NCI-H2081 treated with DMSO at 0.1 percent for 48 hours (cell line): ENCODE measurements at places on chromosomes 2 and 18.

- DNase-seq = no peak
These were observed 56.3 kb downstream of the SH3RF3 start for GRCh38 chr2:109185338-109185737.

DNA sequence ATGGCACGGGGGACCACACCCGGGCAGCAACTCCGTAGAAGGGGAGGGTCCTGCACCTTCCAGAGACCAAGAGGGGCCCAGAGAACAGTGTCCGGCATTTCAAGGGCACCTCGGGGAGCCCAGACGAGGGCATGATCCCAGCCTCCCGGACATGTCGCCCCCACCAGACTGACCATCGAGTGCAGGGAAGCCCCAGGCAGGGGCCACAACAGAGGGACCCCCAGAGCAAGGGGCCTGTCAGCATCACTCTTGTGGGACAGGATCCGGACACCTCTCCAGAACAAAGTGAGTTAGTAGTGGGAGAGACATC, 50.4 kb upstream of the CTDP1 start:
- no peak for DNase-seq

GRCh38 chr2:134892282-134893035, 26.2 kb upstream of the CCNT2 start:
- DNase-seq = no peak

DNA sequence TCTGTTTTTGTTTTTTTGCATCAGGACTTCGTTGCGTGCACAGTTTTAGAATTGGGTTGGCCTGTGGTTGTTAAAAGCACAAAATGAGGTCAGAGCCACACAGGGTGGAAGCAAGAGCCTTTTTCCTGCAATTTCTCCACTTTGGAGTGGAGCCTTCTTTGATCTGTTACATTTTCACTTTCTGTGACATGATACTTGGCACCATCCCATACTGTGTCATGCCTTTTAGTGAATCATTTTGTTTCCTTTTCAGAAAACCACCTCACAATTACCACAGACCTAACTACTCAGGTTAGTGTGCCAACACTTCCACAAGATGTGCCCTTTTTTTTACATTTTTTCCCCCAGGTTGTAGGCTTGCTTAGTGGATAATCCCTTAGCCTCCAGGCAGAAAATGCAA, 32.5 kb downstream of the MERTK start:
- DNase-seq = no peak

- no peak for DNase-seq
These were observed 437.4 kb downstream of the PIK3C3 start for GRCh38 chr18:42392416-42392815.

- DNase-seq = no peak
These were observed 24.2 kb downstream of the XDH start for GRCh38 chr2:31390324-31390723.

DNA sequence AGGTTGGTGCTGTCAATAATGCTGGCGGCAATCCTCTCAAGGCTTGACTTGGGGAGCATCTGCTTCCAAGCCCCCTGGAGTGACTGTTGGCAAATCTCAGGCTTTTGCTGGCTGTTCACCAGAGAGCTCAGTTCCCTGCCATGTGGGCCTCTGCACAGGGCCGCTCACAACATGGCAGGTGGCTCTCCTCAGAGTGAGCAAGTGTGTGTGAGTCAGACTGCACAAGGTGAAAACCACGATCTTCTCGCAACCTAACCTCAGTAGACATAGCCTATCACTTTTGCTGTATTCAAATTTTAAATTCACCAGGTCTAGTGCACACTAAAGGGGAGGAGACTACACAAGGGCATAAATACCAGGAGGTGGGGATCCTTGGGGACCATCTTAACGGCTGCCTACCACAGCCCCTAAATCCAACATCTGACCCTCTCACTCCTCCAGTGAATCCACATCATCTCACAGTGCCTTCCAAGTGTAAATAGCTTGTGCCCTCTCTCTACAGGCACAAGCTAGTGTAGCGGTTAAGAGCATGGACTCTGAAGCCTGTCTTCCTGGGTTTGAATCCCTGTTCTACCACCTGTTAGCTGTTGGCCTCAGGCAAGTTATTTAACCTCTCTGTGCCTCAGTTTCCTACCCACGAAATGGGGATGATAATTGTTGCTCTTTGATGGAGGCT, 187.7 kb upstream of the CXCR4 start:
- DNase-seq = no peak

GRCh38 chr2:10266133-10266620, 36.5 kb upstream of the HPCAL1 start:
- DNase-seq = no peak

DNA sequence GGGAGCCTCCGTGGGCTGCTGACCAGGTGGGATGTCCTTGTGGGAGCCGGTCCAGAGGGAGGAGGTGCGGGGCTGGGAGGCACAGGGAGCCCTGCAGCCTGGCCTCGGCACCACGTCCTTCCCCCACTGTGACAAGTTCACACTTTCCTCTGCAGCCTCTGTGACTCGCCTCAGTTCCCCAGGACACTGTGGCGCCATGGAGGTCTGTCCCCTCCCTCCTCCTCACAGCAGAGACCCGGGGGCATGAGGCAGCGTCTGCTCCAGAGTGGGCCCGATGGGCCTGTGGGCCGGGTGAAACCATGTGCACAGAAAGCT, 27.3 kb upstream of the KCNG2 start:
- no peak for DNase-seq

GRCh38 chr2:11009891-11010290, 98.2 kb downstream of the KCNF1 start:
- no peak for DNase-seq

DNA sequence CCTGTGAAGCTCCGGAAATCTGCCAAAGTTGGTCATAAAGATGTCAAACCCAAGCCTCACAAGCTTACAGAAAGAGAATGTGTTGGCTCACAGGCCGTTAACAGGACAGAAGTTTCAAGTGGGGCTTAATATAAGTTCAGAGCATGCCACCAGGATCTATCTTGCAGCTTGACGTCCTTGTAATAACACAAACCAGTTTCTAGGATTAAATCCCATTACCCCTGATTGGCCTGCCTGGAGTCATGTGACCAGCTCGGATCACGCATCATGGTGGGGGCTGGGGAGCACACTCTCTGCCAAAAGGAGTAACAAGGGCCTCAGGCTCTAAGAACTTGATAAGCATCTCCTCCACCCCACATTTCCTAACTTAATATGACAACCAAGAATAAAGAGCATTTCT, 38.9 kb upstream of the SCG2 start:
- no peak for DNase-seq

GRCh38 chr2:101249826-101250225, 2.9 kb upstream of the CNOT11 start:
- DNase-seq = no peak

DNA sequence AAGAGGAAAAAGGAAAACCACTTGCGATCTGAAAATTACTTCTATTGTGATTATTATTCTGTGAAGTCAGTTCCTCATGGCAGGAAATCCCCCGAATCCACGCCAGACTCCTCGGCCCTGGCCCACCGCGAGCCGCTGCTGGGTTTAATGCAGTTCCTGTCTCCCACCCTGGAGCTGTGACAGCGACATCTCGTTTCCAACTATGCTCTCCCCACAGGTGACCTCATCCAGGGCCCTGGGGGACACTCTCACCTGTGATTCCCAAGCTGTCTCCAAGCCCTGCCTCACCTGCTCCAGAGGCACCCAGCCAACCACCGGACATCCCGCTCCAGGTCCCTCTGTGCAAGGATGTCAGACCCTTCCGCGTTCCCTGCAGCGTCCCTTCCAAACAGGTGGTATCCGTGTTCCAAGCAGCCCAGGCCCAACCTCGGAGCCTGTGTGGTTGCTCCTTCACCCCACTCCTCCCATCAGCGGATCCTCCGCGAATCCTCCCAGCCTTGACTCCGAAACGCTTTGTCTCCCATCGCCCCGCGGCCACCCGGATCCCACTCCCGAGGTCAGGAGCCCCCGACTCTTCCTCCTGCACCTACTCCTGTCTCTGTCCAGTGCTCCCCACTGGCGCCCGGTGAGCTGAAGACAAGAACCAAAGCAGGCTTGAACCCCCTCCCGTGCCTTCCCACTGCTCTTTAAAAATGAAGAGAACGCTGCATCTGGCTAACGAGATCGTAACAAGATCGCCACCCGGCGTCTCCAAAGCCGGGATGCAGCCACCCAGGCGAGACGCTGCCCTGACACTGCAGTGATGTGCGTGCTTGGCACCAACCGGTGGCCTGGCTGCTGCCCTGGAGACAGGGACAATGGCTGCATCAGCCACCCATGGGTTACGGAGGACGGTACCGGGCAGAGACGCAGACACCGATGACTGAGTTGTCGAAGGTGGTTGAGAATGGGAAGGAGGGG, 96.5 kb downstream of the NDUFA10 start:
- no peak for DNase-seq

DNA sequence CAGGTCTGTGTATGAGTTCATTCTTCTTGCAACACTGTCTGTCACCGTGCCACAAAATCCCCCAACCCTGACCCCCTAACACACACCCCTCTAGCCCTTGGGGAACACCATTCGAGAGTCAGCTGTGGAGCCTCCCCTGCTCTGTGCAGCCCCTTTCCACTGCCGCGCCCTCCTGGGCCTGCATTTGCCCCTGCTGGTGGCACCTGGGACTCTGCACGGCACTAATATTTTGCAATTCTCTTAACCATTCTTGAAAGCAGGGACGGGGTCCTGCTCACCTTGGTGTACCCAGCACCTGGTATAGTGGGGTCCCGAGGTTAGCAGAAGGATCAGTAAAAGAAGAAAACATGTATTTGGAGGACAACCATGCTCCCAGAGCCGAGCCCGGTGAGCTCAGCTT, 124.0 kb downstream of the HDAC4 start:
- DNase-seq = no peak

DNA sequence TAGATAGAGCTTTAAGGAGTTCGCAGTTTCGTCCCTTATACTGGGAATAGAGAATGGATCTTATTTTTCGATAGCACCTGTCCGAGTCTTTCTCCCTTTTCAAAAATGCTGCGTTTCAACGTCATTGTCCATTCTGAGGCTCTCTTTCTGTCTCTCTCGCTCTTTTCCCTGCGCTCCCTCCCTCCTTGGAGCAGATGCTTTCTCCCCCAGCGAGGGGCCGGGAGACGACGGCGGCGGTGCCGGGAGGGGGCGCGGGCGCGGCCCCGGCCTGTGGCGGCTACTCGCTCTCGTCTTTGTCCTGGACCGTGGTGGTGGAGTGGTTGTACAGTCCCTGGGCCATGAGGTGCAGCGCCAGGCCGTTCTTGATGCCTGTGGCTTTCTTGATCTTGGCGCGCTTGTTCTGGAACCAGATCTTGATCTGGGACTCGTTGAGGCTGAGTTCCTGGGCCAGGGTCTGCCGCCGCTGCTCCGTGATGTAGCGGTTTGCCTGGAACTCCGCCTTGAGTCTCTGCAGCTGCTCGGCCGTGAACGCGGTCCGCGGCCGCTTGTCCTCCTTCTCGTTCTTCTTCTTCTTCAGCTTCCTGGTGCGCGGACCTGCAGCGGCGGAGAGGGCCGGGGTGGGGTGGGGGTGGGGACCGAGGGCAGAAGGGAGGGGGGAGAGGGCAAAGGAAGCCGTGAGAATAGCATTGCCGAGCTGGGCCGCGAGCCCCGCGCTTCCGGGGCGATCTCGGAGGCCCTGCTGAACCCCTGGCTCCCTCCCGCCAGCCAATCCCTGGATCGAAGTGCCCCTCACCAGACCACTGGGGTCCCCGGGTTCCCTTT, 4.6 kb downstream of the EN1 start:
- no peak for DNase-seq

GRCh38 chr2:163667064-163667887, 68.5 kb downstream of the FIGN start:
- DNase-seq = no peak

- DNase-seq = no peak
These were observed 25.0 kb upstream of the ITSN2 start for GRCh38 chr2:24385366-24385765.

GRCh38 chr2:9300829-9301453, 94.3 kb downstream of the ASAP2 start:
- no peak for DNase-seq

DNA sequence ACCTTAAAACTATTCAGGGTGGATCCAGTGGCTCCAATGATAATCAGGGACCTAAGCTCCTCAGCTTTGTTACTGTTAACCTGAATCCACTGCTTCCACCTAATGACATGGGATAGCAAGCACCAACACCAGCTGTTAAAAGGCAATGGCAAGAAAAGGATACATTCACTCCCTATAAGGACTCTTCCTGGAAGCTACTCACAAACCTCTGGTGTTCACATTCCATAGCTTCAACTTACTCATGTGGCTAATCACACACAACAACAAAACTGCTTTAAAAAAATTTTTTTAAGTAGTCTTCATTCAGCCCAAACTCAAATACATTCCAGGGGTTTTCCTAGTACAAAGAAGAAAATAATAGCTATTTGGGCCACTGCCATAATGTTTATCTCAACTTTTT, 24.5 kb downstream of the ROCK2 start:
- no peak for DNase-seq

DNA sequence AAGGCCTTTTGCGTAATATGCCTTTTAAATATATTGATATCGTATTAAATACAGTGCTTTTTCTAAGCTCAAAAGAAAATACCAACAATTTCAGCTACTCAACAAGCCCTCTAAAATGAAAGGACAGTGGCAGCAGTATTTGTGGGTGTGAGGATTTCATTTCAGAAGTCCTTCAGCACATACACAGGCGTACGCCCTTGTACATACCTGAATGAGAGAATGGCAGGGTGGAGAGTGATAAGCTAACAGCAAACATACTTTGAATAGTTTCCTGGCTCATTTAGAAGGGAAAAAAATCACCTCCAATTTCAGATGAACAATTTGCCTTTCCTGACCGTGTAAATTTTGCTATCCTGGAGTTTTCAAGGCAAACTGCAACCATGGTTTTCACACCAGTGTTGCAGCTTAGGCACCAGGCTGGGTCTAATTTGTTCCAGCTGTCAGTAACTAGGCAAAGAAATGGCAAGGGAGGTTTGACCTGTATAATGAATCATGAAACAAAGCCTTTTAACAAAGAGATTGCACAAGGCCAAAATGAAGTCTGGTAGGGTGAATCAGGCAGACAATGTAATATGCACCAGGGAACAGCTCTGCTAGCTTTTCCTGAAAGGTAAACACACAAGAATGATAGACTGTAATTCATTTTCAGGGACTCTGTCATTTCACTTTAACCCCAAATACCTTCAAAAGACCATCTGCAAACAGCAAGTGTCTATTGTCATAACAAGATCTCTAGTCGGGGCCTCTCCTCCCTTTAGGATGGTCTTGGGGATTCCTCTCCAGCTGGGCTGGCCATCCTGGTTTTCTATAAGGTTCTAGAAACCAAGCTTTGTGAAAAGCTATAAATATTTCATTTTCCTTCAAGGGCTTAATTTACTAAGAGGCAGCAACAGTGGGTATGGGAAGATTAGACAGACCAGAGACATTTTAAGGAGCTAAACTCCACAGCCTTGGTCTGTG, 11.5 kb downstream of the ANKRD29 start:
- DNase-seq = no peak

- no peak for DNase-seq
These were observed 65.4 kb downstream of the TACR1 start for GRCh38 chr2:75133621-75134570.

GRCh38 chr2:190271783-190272456, 47.7 kb downstream of the HIBCH start:
- DNase-seq = no peak

- no peak for DNase-seq
These were observed 11.1 kb downstream of the HES6 start for GRCh38 chr2:238228700-238229099.

GRCh38 chr2:104539649-104540048, 314.3 kb upstream of the POU3F3 start:
- DNase-seq = no peak

GRCh38 chr2:29261003-29261402, 145.8 kb downstream of the CLIP4 start:
- DNase-seq = no peak
